Effector memory CD8-positive, alpha-beta T cell (primary cell): ENCODE measurements at places on chromosomes 12 and 14.

DNA sequence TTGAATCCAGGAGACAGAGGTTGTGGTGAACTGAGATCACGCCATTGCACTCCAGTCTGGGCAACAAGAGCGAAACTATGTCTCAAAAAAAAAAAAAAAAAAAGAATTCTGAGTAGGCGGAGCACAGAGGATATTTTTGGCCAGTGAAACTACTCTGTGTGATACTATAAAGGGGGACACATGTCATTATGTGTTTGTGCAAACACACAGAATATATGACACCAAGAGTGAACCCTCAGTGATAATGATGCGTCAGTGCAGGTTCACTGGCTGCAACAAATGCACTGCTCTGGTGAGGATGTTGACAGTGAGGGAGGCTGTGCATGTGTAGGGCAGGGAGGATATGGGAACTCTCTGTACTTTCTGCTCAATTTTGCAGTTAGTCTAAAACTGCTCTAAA, 24.2 kb downstream of the FBXO21 start:
- DNase-seq = no peak

GRCh38 chr12:105822131-105823105, 316.3 kb downstream of the NUAK1 start:
- no peak for DNase-seq

- no peak for DNase-seq
Observed at GRCh38 chr12:28223025-28223554, 32.8 kb downstream of the CCDC91 start.

GRCh38 chr14:105021656-105022275, 883 bp upstream of the CDCA4 start:
- no peak for DNase-seq

GRCh38 chr14:24196071-24197055, 1.1 kb upstream of the TM9SF1 start:
- DNase-seq = no peak

DNA sequence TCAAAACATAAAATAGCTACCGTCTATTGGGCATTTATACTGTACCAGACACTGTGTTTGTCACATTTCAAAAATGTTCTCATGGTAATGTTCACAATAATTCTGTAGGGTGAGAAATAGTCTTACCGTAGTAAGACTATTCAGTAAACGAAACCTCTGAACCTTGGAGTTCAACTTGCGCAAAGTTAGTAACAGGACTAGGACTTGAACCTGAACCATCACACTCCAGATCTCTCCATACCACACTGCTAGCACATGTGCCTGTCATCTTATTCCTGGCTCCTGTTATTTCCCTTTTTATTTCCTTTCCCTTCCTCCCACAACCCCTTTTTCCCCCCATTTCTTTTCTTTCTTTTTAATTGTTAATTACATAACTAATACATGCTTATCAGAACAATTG, 65.4 kb downstream of the PLEKHA5 start:
- DNase-seq = no peak

- DNase-seq = no peak
Observed at GRCh38 chr14:70416338-70416724, 559 bp downstream of the SYNJ2BP start.
